Aortic smooth muscle cell (primary cell): ENCODE measurements at places on chromosomes 13 and 19. TPM values are rescaled to one million over a fixed set of nuclear protein-coding genes. Genes with fewer than 3 reads are reported as not detected.

The PPM1N gene
- 1.7 and 2.1 TPM in 2 replicates for total RNA-seq

The CRX gene
- not detected in 2 replicates for total RNA-seq

The MLNR gene
- not detected in 2 replicates for total RNA-seq

The CEACAM7 gene
- total RNA-seq, result not detected in 2 replicates

The IGSF23 gene
- not detected in 2 replicates for total RNA-seq

The EFNB2 gene
- 8.2 and 13.1 TPM in 2 replicates for total RNA-seq

The IGFL2 gene
- total RNA-seq, result not detected in 2 replicates

The LIM2 gene
- total RNA-seq, result not detected in 2 replicates

The ZNF835 gene
- total RNA-seq, result 0.50 and 1.8 TPM in 2 replicates

The FFAR2 gene
- total RNA-seq, result not detected in 2 replicates

The PCDH17 gene
- 0.40 and 0.44 TPM in 2 replicates for total RNA-seq

The CACNG6 gene
- 0.37 and 0.53 TPM in 2 replicates for total RNA-seq

The CD33 gene
- not detected in 2 replicates for total RNA-seq

The ZNF534 gene
- 0.25 TPM in 1 of 2 replicates, not detected in the other for total RNA-seq
